ENCODE measurements at places on chromosomes 3 and 15. TPM values are rescaled to one million over a fixed set of nuclear protein-coding genes. Genes with fewer than 3 reads are reported as not detected.

FXR1 gene
- 286 TPM for total RNA-seq

DAZL gene
- not detected for total RNA-seq

- DNase-seq, result no peak
Measured at GRCh38 chr3:61454006-61454585, 107.3 kb upstream of the PTPRG start.

DNA sequence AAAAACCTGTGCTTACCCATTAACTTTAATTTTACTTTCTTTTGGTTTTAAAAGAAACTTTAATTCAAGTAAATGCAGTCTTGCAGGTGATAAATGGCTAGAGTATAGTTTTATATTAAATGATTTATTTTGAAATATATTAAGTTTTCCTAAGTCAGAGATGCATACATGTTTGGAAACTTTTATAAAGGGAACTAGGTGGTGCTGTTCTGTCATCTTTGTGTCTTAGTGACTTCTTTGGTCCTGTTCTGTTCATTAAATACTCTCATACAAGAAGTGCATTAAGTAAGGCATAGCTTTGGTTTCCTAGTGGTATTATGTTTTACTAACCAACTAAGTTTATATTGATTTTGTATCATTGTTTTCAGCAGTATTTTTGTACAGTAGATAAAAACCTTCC is 15.6 kb downstream of the CADM2 start:
- no peak for DNase-seq

DNA sequence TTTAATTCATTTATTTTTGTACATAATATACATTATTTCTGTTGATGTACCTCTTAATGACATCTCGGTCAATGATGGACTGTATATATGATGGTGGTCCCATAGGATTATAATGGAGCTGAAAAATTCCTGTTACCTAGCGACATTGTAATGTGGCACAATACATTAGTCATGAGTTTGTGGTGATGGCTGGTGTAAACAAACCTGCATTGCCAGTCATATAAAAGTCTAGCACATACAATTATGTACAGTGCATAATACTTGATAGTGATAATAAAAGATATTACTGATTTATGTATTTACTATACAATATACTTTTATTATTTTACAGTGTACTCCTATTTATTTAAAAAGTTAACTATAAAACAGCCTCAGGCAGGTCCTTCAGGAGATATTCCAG is 15.1 kb downstream of the TTC14 start:
- no peak for DNase-seq

GRCh38 chr3:150547045-150547741 is 606 bp downstream of the EIF2A start:
- DNase-seq, result no peak

DNA sequence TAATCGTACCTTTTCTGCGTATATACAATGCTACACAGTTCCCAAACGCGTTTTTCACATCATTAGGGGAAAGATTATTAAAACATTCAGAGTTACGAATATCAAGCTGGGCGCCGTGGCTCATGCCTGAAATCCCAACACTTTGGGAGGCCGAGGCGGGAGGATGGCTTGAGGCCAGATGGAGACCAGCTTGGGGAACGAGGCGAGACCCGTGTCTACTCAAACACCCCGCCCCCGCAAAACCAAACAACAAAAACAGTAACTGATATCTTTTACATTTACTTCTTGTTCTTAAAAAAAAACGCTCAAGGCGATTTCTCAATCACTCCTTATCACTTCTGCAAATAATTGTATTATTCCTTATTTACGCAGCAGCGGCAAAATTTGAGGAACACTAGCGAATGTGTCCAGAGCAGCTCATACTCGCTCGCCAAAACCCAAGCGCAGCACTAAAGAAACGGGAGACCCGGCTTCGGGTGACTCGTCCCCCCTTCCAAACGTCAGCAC is 1.2 kb downstream of the ZBTB11 start:
- peak; percentile 76 for DNase-seq

DNA sequence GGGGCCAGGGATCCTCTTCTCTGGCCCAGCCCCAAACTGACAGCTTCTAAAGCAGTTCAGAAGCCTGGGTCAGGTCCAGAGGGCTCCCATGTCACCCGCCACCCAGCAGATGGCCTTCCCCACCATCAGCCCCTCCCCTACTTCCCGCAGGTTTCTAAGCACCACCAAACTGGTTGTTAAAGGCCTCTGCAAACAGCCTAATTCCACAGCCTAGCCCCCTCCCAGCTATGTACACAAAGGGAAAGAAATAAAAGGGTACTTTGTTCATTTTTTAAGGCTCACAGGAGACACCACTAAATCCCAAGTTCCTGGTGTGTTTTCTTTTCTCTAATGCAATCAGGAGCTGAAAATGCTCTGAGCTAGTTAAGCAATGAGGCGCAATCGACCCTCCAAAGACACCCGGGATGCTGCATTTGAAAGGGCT is 30.6 kb downstream of the PLCH1 start:
- no peak for DNase-seq

Data from Right ventricle myocardium inferior (tissue), 1 donor.